ENCODE measurements at places on chromosomes 11 and 22.

DNA sequence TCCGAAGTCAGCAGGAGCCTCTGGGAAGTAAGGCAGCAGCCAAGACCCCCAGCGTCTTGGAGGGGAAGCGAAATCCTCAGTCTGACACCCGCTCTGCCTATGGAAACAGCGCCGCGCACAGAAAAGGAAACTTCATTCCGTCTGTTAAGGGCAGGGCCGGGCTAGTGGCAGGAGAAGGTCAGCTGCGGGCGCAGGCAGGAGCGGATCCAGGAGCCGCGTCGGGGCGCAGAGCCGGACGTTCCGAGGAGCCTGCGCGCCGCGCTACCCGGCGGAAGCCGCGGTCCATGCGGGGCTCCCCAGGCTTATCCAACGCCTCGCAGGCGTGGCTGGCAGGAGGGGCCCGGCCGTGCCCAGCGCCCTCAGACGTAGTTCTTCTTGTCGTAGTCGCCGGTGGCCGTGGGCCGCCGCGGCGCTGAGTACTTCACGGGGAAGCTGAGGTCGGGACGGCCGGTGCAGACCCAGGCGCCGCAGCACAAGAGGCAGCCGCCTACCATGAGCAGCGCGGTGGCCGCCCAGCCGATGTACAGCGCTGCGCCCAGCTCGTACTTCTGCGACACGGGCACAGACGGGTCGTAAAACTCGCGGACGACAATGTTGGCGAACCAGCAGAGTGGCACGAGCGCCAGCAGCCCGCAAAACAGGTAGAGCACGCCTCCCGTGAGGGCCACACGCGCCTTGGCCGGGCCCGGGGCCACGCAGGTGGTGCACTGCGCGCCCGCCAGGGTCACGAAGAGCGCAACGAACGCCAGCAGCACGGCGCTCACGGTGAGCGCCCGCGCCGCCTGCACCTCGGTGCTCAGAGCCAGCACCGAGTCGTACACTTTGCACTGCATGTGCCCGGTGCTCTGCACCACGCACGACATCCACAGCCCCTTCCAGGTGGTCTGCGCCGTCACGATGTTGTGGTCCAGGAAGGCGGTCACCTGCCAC, 705 bp downstream of the CLDN5 start:
- DNase-seq: no peak

- no peak for DNase-seq
Measured at GRCh38 chr11:121466063-121466794, 13.5 kb upstream of the SORL1-AS1 start.

GRCh38 chr22:28656181-28656580, 23.5 kb downstream of the TTC28 start:
- no peak for DNase-seq

GRCh38 chr11:10294290-10294953, 403 bp upstream of the SBF2 start:
- DNase-seq: no peak

GRCh38 chr11:46099963-46100316, 21.3 kb downstream of the PHF21A start:
- DNase-seq: no peak

DNA sequence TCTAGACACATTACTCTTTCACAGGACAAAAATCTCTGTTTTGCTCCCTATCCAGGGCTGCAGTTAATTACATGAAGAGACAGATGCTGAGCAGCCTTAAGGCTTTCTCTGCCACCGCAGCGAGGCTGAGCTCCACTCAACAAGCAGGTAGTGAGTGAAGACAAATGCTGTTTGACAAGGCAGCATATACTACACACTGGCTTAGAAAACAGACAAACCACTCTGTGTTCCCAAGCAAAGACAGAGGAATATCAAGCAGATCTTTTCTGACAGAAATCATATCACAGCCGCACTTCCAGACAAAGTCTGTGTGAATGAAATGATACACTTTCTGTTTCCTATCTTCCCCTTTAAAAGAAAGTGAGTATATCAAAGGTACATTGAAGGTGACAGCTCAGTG, 368.1 kb downstream of the DCDC1 start:
- no peak for DNase-seq

DNA sequence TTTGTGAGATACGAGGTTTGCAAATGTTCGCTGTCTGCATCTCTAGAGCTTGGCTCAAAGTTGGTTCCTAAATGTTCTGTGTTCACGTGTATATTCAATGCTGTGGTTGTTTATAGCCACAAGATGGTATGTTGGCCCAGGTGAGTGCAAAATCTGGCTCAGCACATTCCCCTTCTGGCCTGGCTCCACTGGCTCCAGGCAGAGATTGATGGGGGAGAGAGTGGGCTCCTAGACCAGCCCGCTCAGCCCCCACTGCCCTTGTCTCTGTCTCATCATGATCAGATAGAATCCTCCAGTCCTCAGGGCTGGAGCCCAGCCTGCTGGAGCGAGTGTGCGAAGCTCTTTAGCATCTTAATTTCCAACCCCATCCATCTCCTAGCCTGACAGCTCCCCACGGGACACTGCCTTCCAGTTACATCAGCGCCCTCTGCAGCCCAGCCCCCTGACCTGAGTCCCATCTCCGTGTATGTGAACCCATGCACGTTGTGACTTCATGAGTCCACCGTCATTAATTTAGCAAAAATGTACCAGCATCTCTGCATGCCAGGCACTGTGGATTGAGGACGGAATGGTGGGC, 2.0 kb downstream of the P2RX3 start:
- DNase-seq: no peak

- DNase-seq: peak; percentile 79
Measured at GRCh38 chr11:65615950-65616574, 486 bp downstream of the PCNX3 start.

DNA sequence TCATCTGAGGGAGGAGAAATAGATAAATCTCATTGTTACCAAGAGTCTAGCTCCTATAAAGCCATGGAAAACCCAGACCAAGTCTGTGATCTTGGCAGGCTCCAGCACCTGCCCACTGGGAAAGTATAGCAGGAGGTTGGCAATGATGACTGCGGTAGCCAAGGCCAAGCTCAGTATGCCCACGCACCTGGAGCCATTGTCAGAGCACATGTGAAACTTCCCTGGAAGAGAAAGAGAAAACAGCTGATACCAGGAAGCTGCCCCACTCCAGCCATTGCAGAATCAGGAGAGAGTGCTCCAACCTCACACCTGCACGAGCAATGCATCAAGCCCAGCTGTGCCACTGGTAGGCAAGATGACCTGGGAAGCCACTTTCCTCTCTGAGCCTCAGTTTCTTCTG, 62.2 kb upstream of the HEPHL1 start:
- DNase-seq: no peak

- DNase-seq: no peak
Measured at GRCh38 chr11:23097891-23098290, 237.6 kb upstream of the CCDC179 start.

- no peak for DNase-seq
Measured at GRCh38 chr22:41479671-41480396, 10.9 kb downstream of the ACO2 start.

GRCh38 chr11:125772834-125773505, 5.7 kb downstream of the PATE2 start:
- no peak for DNase-seq

All from GM12892 (cell line).